Bone marrow (tissue), 2 donors: ENCODE measurements at places on chromosomes 1 and 21.

GRCh38 chr1:21764615-21765423 lies 18.1 kb downstream of the USP48 start:
- DNase-seq: peak; percentile 17

DNA sequence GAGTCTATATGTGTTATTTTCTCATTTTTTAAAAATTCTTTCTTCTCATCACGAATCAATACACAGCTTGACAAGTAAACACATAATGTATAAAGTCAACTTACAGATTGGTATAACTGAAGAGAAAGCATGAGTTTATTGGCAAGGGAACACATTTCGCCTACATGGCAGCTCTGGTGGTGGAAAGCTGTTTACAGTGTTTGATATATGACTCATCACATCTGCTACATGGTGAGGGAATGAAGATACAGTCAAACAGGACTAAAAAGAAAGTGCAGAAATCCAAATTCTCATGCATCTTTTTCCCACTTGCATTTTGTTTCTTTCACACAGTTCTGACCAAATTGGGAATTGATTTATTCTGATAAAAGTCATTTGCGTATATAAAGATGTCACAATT lies 122.2 kb upstream of the ADGRL4 start:
- DNase-seq: no peak

GRCh38 chr1:34781071-34781843 lies at the start of gene GJB3:
Gene GJB3, plus strand, starts transcription at chr1:34781214. Its CDS starts 3,549 bp downstream, at chr1:34784763.
- DNase-seq: no peak

DNA sequence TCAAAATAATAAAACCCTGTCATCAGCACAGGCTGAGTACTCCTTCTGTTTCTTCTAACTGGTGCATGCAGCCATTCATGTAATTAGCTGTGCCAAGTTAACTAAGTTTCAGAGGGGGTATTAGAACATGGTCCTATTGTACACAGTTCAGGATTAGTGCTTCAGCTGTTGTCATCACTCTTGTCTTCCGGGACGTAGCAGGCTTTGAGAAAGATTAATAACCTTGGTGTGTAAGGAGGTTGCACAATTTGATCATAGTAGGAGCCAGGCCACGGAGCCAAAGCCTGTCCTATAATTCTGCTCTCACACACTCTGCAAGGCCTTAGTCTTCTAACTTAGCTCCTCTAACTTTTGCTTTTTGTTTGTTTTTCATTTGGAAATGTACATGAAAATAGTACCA lies 44.7 kb downstream of the PTGFRN start:
- no peak for DNase-seq

DNA sequence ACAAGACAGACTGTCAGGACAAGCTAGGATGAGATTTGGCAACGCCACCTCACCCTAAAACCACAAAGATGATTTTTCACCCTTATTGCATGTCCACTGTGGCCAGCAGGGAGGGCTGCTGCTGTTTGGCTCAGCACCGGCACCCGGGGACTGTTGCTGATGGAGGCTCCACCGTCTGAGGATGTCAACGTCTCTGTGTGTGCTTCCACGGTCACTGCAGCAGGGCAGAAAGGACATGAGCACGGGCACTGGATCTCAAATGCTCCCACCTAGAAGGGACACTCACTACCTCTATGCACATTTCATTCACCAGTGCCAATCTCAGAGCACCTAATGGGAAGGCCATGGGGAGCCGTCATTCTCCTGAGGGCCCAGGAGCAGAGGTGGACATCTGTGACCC lies 599.6 kb downstream of the PTPRU start:
- DNase-seq: no peak

DNA sequence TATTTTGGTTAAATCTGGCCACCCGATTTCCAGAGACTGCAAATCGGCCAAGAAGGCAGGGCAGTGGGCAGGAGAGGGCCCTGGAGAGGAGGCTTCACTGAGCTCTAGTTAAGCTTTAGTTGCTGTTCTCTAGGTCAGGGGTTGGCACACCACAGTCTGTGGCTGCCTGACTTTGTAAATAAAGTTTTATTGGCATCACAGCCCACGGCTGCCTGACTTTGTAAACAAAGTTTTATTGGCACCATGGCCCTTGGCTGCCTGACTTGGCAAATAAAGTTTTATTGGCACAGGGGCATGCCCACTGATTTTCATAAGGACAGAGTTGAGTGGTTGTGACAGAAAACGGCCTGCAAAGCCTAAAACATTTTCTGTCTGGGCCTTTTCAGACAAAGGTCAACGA lies 19.7 kb downstream of the AJAP1 start:
- DNase-seq: no peak

DNA sequence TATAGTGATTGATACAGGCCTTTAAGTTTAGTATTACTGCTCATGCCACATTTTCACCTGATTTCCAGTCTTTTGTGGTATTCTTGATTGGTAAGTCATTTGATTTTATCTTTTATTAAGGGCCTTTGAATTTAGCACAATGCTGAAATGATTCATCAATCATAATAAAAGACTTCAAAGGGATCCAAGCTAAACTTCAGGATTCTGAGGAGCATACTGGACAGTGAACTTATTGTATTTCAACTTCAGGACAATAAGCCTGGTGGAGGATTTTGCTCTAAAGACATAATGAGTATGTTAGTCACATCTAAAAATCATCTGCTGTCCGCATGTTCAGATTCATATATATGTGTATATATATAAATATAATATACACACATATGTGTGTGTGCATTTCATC lies 233.3 kb downstream of the SETD4 start:
- no peak for DNase-seq

DNA sequence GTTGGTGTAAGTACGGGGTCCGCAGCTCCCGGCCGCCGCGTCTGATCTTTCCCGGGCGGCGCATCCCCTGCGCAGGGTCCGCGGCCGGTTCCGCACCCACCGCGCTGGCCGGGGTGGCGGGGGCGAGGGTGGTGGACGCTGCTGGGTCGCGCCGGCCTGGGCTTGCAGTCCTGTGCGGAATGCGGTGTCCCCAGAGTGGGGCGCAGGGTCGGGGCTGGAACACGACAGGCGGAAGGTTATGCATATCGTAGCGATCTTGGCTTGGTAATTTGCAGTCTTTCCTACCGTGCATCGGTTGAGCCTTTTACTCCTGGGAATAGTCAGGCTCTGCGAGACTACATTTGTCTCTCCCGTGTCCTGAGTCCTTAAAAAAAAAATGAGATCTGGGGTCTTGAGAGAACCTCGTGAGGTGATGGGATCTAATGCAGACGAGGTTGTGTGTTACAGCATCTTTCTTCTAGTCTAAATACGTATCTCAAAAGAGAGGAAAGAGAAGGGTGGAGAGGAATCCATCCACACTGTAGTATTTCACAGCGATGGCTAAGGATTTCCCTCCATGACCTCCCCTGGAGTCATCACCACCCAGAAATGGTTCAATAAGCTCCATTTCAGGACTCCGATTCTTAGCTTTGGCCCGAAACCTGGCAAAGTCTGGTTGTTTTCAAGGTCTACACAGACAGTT lies 572 bp downstream of the ATP1B1 start:
- no peak for DNase-seq

- no peak for DNase-seq
Observed at GRCh38 chr21:27269644-27270043, 302.8 kb upstream of the ADAMTS5 start.
